ENCODE measurements at places on chromosomes 13 and 19. TPM values are rescaled to one million over a fixed set of nuclear protein-coding genes. Genes with fewer than 3 reads are reported as not detected.

The HNRNPM gene
- 156 TPM for total RNA-seq

DNA sequence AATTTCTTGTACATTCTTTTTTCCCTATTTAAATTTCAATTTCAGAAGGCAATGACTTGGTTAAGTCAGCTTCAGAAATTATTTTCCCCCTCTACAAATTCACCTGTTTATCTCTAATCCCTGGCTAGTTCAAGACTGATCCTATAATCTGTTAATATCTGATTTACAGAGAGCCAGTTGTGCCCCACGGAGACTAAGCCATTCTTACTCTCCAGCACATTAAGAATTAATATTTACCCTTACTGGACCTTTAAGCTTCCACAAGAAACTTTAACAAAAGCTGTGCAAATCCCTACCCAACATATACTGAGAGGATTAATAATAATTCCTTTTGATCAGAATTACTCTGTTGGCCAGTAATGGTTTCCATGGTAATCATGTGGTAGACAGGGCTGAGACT, 786.2 kb downstream of the PCDH9 start:
- no peaks in the 10 kb centered on the region for H3K4me1 ChIP-seq
- no peak overlapping the region for H3K4me3 ChIP-seq
- no peaks in the 10 kb centered on the region for H3K36me3 ChIP-seq
- no peak overlapping the region for H3K27ac ChIP-seq

DNA sequence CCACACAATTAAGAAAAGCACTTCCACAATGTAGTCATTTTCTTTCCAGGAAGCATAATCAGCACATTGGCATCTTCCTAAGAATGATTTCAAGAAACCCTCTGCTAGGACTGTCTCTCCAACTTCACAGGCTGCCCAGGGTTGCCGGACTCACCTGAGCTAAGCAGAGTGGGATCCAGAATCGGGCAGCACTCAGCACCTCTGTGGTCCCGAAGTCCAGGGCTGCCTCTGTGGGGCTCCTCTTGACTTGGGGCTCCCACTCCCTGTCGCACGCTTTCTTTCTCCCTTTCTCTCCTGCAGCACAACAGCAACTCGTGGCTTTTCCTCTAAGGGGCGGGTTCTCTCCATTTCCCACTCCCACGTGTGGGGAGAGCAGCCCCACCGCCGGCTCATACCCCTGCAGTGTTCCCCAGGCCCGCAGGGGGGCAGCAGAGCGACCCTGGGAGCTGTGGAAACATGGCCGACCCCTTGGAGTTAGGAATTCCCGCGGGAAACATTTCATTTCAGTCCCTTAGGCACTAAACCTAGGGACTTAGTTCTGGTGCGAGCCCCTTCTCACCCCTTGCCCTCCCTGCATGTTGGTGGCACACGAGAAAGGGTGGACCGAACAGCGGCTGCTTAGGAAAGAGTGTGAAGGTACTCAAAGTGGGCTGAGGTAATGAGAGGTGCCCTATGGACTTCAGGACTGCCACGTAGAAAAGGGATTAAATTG, at the start of gene TMEM272:
TMEM272 (minus strand) TSS at position 316 of the 712 bp plus-strand sequence. CDS start 6,647 bp downstream, outside the sequence.
- peaks cover 3% of the 10 kb centered on the region for H3K4me1 ChIP-seq
- H3K27ac ChIP-seq: no peak within 1 kb of the TSS
- no peaks in the 10 kb centered on the region for H3K27me3 ChIP-seq
- H3K4me3 ChIP-seq: peak within 1 kb of the TSS; percentile 29
- H3K36me3 ChIP-seq: no peaks in the 10 kb centered on the region

The SHISA7 gene
- not detected for total RNA-seq

GRCh38 chr19:46021531-46022041, 1.3 kb downstream of the PGLYRP1 start:
- peaks cover 4% of the 10 kb centered on the region for H3K4me1 ChIP-seq
- no peak overlapping the region for H3K27ac ChIP-seq
- no peaks in the 10 kb centered on the region for H3K27me3 ChIP-seq
- no peaks in the 10 kb centered on the region for H3K36me3 ChIP-seq
- H3K4me3 ChIP-seq: no peak overlapping the region
- DNase-seq: no peak

DNA sequence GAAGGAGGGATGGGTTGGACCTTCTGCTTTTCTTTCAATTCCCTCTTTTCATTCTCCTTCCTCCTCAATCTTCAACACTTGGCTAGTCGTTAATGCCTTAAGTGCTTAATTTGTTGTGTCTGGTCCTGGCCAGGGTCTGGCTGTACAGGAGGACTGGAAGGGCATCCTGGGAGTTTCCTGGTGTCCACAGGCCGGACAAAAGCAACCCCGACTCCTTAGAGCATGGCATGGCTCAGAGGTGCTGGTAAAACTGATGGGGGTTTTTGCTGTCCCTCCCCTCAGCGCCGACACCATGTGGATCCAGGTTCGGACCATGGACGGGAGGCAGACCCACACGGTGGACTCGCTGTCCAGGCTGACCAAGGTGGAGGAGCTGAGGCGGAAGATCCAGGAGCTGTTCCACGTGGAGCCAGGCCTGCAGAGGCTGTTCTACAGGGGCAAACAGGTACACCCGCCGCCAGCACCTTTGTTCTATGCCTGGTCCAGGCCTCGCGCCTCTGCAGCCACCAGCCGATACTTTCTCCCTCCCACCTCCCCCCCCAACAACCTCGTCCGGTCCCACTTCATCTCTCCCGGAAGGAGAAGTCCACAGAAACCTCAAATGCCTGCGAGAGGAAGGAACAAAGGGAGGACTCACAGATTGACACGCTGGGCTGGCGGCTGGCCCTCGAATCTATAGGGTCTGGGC, 1.4 kb downstream of the UHRF1 start:
- H3K36me3 ChIP-seq: no peaks in the 10 kb centered on the region
- H3K27ac ChIP-seq: no peak overlapping the region
- H3K4me1 ChIP-seq: peaks cover 21% of the 10 kb centered on the region
- H3K27me3 ChIP-seq: no peaks in the 10 kb centered on the region

DNA sequence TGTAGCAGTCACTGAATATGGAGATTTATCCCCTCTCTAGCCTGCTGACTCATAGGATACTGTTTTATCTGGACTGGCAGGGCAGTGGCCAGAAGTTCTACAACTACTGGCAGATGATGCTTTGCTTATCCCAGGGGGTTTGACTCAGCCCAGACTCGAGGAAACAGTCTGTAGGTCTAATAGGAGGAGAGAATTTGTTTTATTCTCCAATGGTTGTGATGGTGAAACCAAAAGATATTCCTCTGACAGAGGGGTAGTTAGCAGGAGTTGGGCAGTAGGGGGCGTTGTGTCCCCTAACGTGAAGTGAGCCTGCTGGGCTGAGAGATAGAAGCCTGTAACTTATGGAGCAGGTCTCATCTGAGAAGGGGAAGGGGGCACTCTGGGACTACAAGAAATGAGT, 74.9 kb downstream of the WTIP start:
- H3K4me1 ChIP-seq: no peaks in the 10 kb centered on the region
- no peaks in the 10 kb centered on the region for H3K36me3 ChIP-seq
- no peak overlapping the region for H3K27ac ChIP-seq
- H3K4me3 ChIP-seq: no peak overlapping the region
- no peak for DNase-seq

DNA sequence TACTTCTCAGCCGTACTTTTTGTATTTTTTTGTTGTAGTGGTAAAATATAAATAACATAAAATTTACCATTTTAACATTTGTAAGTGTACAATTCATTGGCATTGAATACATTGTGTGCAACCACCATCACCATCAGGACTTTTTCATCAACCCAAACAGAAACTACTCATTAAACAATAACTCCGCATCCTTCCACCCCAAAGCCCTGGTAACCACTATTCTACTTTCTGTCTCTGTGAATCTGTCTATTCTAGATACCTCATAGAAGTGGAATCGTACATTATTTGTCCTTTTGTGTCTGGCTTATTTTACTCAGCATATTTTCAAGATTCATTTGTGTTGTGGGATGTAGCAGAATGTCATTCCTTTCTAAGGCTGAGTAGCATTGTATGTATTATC, 38.5 kb downstream of the USPL1 start:
- H3K4me1 ChIP-seq: no peaks in the 10 kb centered on the region
- no peak for DNase-seq

DNA sequence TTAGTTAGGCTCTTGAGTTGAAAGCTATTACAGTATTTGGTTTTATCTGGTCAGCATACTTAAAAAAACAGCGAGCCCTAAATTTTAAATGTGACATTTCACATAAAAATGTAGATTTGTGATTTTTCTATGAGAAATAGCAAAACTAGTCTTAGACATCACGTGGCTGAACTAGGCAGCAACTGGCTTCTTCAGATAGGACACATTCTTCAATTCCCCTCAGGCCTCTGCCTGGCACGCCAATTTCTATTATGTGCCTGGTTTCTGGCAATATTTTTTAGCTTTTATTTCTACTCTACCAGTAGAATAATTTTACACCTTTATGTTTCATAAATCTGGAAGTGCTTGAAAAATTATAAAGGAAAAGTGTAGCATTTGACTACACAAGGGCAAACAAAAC, 433.7 kb downstream of the DIAPH3 start:
- H3K36me3 ChIP-seq: no peaks in the 10 kb centered on the region
- no peak for DNase-seq
- H3K27me3 ChIP-seq: no peaks in the 10 kb centered on the region
- H3K4me3 ChIP-seq: no peak overlapping the region
- no peak overlapping the region for H3K27ac ChIP-seq

DNA sequence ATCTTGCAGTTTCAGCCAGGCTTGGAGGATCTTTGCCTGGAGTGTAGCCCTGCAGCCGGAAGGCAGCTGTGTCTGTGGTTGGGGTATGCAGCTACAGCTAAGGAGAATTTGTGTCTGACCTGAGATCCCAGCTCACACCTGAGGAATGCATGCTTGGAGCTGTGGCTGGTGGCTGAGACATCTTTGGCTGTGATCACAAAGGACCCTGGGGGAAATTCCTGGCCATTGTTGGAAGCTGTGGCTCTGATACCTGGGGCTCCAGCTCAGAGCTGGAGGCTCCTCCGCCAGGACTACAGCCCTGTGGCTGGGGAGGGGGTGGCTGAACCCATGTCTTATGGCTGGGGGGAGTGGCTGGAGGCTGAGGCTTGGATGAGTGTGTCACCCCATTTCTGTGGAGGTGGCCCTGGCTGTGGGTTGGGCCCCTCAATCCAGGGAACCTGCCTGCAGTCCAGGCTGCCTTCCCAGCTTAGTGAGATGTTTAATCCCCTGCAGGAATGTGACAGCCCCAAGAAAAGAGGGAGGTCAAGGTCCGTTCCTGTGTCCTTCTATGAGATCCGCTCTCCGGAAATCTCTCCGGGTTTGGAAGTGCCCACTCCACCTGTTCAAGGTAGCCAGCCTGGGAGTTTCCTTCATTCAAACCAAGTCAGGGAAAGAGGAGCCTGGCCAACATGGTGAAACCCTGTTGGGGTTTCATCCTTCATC, 27.6 kb downstream of the ARHGEF18 start:
- DNase-seq: no peak
- H3K36me3 ChIP-seq: no peaks in the 10 kb centered on the region
- H3K4me3 ChIP-seq: no peak overlapping the region
- no peaks in the 10 kb centered on the region for H3K27me3 ChIP-seq
- H3K4me1 ChIP-seq: no peaks in the 10 kb centered on the region

- DNase-seq: no peak
- H3K27ac ChIP-seq: no peak overlapping the region
- no peak overlapping the region for H3K4me3 ChIP-seq
- H3K36me3 ChIP-seq: no peaks in the 10 kb centered on the region
These were observed 36.1 kb upstream of the KLF2 start for GRCh38 chr19:16288544-16288943.

DNA sequence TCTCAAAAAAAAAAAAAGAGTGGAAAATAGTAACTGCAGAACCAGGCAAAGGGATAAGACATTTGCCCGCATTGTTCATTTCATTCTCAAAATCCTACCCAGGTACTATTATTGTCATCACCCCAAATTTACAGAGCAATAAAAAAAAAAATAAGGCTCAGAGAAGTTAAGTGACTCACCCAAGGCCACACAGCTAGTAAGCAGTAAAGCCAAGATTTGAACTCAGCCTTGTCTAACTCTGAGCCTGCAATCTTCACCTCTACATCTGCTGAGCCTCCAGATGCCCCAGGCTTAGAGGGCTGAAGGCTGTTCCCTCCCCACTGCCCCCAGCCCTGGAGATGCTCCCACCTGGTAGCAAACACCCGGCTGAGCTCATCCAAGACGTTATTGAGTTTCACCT, 61.0 kb downstream of the UNC13A start:
- no peaks in the 10 kb centered on the region for H3K36me3 ChIP-seq
- no peak overlapping the region for H3K27ac ChIP-seq
- no peaks in the 10 kb centered on the region for H3K4me1 ChIP-seq
- DNase-seq: no peak

The COX7A1 gene
- 31.7 TPM for total RNA-seq

GRCh38 chr13:103395139-103395538, 328.9 kb upstream of the SLC10A2 start:
- H3K4me1 ChIP-seq: no peaks in the 10 kb centered on the region
- H3K4me3 ChIP-seq: no peak overlapping the region
- no peaks in the 10 kb centered on the region for H3K36me3 ChIP-seq
- DNase-seq: no peak
- H3K27me3 ChIP-seq: no peaks in the 10 kb centered on the region

- H3K4me3 ChIP-seq: no peak overlapping the region
- H3K27me3 ChIP-seq: no peaks in the 10 kb centered on the region
- H3K27ac ChIP-seq: peak overlapping the region; percentile 84
- H3K36me3 ChIP-seq: no peaks in the 10 kb centered on the region
- DNase-seq: no peak
These were observed 67.4 kb downstream of the STK24 start for GRCh38 chr13:98509271-98510155.

The CBY2 gene
- not detected for total RNA-seq

DNA sequence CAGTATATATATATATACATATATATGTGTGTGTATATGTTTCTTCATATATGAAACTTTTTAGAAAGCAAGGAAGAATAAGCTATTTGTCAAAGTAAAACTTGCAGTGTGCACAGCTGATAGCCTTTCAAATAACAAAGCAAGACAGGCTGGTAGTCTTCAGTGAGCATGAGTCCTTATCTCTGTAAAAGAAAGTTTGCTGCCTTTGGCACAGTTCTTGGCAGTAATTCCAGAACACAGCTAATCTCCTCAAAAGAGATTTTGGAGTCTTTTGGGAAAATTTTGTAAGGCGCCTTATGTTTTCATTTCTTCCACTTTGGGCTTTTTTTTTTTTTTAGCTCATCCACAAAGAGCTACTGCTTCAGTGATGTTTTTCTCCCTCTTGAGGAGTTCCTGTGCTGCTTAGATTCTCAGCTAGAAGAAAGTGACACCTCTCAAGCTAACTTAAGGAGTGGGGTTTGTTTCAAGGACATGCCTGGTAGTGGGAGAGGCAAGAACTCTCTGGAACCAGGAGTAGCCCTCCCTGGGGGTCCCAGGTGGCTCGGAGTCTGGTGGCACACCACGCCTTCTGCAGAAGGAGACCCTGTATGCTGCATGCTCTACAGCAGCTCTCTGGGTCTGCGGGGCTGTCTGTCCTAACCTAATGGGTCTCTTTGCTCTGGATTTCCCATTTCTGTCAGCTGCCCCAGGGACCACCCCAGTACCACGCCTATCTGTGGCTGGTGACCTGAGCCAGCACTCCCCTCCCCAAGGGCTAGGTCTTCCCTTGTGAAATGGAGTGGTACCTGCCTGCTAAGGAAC, 58.8 kb downstream of the TNFRSF19 start:
- no peaks in the 10 kb centered on the region for H3K27me3 ChIP-seq
- H3K4me3 ChIP-seq: no peak overlapping the region
- no peak for DNase-seq
- no peaks in the 10 kb centered on the region for H3K36me3 ChIP-seq

- DNase-seq: no peak
- peaks cover 28% of the 10 kb centered on the region for H3K4me1 ChIP-seq
- H3K4me3 ChIP-seq: no peak overlapping the region
- H3K27ac ChIP-seq: no peak overlapping the region
- H3K36me3 ChIP-seq: no peaks in the 10 kb centered on the region
These were observed 19.3 kb upstream of the DOCK9 start for GRCh38 chr13:98997011-98997730.

The CERS1 gene
- total RNA-seq: not detected
